ENCODE measurements at places on chromosomes 11 and 22. TPM values are rescaled to one million over a fixed set of nuclear protein-coding genes. Genes with fewer than 3 reads are reported as not detected.

DNA sequence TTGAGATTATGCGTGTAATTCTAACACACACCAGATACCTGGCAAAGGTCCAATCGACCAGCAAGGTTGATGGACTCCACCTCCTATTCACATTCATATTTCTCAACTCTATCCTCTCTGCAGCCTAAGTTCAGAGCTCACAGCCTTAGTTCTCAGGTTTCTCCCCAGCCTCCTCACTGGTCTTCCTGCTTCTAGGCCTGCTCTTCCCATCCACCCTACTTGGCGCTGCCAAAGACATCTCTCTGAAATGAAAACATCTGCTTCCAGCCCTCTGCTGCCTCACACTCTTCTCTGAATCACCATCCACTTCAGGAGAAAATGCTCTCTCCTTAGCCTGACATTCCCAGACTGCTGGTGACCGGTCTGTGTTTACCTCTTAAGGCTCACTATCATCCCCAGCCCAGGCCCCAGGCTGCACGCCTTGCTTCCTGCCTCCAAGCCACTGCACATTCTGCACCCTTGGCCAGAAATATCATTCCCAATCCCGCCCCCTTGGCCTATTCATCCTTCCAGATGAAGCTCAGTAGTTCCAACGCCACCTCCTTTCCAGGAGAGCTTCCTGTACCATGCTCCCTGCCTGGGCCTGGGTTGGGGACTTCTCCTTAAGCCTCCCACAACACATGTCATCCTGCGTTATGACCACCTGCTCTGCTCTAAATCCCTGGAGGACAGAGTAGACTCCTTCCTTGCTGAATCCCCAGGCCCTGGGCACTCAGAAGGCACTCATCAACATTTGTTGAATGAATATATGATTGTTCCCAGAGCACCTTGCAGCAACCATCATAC is 3.5 kb downstream of the ARRB1 start:
- no peak for DNase-seq

- DNase-seq: no peak
Measured at GRCh38 chr22:48588878-48589450, 1238.7 kb downstream of the BRD1 start.

GRCh38 chr11:68838572-68838964 is 3.1 kb downstream of the CPT1A start:
- DNase-seq: peak; percentile 40

- peak; percentile 18 for DNase-seq
Measured at GRCh38 chr11:63536669-63537292, at the start of gene PLAAT4. TSS of gene PLAAT4 (plus strand) at chr11:63536808. CDS start at chr11:63536869, 61 bp downstream.

GRCh38 chr22:31627223-31627731 is 34.7 kb downstream of the PISD start:
- DNase-seq: no peak

Gene KRTAP5-9
- total RNA-seq: 0.21 TPM

GRCh38 chr11:35418282-35419183 is 825 bp downstream of the SLC1A2 start:
- peak; percentile 19 for DNase-seq

Data from activated T-cell treated with anti-CD3 and anti-CD28 coated beads, Interleukin-2, amount 50 U/mL, for 72 hours (primary cell).